ENCODE measurements at places on chromosomes 16 and 17.

DNA sequence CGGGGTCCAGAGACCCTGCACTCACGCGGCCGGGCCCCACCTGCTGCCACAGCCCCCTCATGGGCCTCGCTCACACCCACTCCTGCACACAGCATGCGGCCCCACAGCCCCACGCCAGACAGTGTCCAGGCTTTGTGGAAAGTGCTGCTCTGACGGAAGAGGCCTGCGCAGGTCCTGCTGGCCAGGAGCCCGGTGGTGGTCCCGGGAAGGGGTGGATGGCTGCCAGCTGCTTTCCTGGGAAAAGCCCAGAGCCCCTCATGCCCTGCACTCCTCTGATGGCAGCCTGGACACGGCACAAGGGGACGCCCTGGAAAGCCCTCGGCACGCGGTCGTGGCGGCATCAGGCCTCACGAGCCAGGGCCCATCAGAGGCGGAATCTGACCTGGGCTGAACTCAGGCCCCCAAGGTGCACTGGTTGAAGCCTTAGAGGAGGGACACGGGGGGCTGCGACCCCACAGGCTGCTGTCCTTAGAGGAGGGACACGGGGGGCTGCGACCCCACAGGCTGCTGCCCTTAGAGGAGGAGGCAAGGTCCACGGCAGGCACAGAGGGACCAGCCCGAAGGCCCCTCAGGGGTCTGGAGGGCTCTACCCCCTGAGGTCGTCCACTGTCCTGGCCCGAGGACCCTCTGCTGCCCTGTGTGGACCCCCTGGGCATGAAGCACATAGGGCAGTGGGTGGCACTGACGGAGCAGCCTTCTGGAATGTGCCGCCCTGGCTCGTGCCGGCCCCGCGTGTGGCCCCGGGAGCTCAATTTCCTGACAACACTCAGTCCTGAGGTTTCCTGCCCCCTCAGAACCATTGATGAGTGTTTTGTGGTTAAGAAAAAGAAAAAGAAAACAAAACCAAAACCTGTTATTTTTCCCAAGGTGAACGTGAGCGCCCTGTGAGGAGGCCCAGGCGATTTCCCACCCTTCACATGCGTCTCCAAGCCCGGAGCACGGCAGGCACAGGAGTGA is 22.1 kb downstream of the SOX8 start:
- no peak for DNase-seq

- no peak for DNase-seq
Measured at GRCh38 chr17:5508810-5509209, 22.4 kb downstream of the MIS12 start.

- peak; percentile 45 for DNase-seq
Measured at GRCh38 chr17:81930142-81931125, 2.9 kb upstream of the MAFG start.

DNA sequence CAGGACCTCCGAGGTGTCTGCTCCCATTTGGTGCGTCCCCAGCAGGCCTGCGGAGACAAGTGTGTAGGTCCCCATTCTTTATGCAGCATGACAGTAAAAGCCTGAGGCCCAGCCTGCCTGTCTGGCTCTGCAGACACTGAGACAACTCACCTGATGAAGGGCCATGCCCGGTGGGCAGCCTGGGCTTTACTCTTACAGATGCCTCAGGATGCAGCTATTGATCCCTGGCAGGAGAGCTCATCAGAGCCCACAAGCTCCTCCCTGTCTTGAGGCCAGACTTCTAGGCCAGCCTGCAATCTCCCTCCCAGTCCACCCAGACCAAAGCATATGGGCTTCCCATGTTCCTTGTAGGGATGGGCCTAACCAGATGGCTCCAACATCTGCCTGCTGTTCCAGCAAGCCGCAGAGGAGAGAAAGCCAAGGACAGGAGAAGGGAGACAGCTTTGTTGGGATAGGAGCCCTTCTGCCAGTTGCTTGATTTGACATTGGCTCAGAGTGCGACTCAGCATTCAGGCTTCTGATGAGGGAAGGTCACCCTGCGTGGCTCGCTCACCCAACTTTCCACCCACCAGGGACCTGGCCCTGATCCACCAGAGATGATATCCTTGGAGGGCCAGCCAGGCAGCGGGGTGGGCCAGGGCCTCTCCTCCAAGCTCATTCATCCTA is 87.5 kb downstream of the SOCS1 start:
- peak; percentile 96 for DNase-seq

DNA sequence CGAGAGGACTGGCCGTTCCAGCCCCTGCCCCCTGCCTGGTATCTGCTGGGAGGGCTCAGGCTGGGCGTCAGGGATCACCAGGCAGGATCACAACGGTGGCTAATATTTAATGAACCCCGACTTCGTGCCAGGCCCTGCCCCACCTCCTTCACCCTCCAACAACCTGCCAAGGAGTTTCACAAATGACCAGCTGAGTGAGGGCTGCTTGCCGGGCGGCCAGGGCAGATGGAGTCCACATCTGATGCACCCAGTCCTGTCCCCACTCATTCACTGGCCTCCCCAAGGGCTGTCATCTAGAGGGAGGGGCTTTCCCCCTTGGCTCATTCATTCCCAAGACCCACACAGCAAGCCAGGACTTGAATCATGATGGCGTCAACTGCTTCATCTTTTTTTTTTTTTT is 17.5 kb downstream of the UBALD1 start:
- DNase-seq, result no peak

- DNase-seq, result no peak
Measured at GRCh38 chr16:13612623-13613022, 307.3 kb upstream of the ERCC4 start.

DNA sequence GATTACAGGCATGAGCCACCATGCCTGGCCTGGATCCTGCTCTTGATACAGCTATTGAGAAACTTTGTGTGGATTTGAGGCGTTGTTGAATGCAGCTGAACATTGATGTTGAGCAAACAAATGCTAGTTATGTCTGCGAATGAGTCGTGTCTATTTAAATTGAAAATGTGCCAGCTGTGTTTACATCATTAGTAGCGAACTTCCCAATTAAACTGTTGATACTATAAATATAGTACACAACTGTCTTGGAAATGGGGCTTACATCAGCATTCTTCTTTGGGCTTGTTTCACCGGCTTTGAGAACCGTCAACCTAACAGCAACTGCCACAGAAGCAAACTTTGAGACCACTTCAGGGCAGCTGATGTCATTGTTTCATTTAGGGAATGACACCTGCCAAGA is 251.9 kb downstream of the RBFOX1 start:
- DNase-seq, result no peak

GRCh38 chr16:56673921-56674320 is 4.3 kb downstream of the MT1H start:
- DNase-seq, result no peak

DNA sequence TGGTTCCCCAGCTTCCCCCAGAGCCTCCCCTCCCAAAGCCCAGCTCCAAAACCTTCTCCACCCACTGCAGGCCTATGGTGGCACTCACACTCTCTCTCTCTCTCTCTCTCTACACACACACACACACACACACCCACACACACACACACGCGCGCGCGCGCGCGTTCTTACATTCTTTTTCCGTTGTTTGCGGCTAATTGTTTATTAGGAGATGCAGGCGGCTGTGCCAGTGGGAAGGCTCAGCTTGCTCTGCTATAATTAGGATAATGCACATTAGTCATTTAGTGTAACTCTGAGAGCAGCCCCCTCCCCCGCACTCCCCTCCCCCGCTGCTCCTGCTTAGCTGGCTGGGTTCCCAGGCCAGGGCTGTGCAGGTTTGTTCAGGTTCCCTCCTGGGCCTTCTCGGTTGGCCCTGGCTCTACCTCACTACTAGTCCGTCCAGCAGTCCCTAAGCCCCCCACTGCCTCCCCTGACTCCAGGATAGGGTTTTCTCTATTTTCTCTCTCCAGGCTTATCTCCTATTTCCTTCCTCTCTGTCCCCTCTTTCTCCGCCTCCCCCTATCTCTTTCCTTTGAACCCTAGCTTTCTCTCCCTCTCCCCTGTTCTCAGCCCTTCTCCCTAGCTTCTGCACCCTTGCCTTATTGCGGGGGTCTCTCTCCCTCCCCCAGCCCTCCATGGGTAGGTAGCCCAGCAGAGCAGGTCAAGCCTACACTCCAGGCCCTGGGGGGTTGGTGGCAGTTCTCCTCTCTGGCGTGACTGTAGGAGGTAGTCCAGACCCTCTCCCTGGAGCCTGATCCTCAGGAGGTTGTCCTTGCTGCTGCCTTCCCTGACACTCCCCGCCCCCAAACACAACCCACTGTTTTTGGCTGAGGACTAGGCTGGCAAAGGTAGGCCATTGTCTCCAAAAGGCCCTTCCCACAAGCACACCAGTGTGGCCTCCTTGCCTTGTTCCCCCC is 34.0 kb downstream of the TMEM132E start:
- peak; percentile 96 for DNase-seq

DNA sequence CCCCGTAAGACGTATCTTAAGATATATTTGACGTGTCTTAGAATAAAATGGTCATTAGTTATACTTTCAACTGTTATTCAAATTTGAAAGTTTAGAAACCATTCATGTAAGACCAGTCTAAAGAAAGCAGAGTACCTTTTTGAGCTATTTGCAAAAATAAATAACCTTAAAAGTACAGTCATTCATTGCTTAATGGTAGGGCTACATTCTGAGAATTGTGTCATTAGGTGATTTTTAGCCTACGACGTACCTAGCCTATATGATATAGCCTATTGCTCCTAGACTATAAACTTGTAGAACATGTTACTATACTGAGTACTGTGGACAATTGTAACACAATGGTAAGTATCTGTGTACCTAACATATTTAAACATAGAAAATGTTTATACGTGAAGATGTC is 139.2 kb downstream of the PHKB start:
- DNase-seq, result no peak

DNA sequence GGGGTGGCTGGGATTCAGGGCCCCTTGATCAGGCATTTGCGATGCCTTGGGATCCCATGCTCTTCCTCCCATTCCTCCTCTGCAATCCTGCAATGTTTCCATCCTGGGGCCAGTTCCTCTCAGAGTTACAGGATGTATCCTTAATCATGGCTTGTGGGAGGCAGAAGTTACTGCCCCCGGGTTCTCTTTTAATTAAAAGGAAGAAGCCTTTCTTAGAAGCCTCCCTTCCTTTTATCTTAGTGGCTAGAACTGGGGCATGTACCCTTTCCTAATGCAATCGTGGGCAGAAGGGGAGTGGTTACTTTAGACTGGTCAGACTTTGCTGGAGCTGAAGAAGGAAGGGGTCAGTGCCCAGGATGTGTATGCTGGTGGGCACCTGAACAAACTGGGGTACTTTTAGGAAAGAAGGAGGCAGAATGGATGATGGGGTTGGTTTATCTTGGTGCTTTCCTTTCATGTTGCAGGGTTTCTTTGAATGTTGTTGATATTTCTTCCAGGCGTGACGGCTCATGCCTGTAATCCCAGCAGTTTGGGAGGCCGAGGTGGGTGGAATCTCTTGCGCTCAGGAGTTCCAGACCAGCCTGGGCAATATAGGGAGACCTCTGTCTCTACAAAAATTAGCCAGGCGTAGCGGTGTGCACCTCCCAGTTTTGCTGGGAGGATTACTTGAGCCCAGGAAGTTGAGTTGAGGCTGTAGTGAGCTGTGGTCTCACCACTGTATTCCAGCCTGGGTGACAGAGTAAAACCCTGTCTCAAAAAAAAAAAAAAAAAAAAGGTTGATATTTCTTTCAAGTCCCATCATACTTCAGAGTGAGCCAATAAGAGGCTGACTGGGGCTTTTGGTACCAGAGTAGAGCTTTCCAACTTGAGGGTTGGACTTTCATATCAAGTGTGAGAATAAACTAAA is 13.2 kb upstream of the SPN start:
- no peak for DNase-seq

- DNase-seq, result no peak
Measured at GRCh38 chr17:11506635-11507034, 91.6 kb upstream of the DNAH9 start.

- DNase-seq, result no peak
Measured at GRCh38 chr17:73850426-73850825, 206.2 kb upstream of the SDK2 start.

GRCh38 chr17:1104222-1104621 is 75.6 kb downstream of the ABR start:
- DNase-seq, result no peak

DNA sequence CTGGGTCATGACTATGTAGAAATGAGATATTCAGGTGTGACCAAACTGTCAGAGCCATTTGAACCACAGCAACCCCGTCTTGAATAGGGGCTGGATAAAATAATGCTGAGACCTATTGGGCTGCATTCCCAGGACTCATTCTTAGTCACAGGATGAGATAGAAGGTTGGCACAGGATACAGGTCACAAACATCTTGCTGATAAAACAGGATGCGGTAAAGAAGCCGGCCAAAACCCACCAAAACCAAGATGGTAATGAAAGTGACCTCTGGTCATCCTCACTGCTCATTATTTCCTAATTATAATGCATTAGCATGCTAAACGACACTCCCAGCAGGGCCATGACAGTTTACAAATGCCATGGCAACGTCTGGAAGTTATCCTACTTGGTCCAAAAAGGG is 545.5 kb downstream of the TMEM114 start:
- no peak for DNase-seq

- no peak for DNase-seq
Measured at GRCh38 chr16:27703121-27703520, 153.2 kb downstream of the KATNIP start.

DNA sequence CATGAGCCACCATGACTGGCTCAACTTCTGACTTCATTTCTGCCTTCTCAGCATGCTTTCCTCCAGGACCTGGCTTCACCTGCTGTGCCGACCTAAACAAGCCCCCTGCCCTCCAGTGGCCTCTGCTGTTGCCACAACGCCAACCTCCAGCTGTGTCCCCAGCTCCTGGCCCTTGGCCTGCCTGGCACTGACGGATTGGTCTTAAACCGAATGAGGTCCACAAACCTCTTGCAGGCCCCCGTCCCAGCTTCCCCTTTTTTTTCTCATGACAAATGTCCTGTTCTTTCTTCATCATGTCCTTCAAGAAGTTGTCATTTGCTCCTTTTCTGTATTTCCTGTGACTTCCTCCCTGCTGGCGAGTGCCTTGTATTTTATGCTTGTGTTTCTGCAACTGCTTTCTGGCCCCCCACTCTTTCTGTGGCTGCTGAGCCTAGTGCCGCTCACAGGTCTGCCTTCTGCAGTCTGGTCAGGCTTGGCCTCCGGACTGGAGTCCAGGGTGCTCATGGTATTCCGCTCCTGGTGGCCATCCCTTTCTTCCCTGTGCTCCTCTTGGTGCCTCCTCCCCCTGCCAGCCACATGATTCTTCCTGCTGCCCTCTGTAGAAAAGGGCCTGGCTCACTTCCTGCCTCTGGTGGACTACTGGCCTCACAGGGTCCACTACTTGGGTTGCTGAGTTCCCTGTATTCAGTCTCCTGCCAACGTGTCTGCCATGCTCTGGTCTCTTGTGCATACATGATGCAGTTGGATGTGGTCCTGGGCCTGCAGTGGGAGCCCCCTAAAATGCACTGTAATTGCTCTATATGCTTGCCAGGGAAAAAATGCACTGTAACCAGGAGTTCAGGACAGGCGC is 2.9 kb downstream of the ATP6V0C start:
- no peak for DNase-seq

DNA sequence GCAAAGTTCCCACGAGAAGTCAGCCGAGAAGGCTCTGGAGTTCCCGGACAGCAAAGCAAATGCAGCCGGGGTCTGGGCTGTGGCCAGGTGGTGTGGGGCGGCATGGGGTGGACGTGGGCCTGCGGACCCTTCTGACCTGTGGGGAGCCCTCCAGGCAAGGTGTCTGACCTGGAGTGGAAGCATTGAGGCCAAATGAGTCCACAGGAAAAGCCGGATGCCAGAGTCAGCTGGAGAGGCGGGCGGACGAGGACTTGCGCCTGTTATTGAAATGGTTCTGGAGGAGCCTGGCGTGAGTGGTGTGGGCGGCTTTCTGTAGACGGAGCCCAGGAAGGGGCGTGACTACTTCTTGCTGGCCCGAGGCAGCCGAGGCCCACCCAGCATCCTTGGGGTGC is 50.5 kb upstream of the ZNF750 start:
- no peak for DNase-seq

Data from NCI-H1694 treated with DMSO at 0.1 percent for 48 hours (cell line).